ENCODE measurements at places on chromosomes 11 and 22.

GRCh38 chr11:79189601-79190000 lies 251.2 kb downstream of the TENM4 start:
- DNase-seq: no peak

GRCh38 chr11:114281388-114281956 lies 14.7 kb upstream of the NNMT start:
- no peak for DNase-seq

DNA sequence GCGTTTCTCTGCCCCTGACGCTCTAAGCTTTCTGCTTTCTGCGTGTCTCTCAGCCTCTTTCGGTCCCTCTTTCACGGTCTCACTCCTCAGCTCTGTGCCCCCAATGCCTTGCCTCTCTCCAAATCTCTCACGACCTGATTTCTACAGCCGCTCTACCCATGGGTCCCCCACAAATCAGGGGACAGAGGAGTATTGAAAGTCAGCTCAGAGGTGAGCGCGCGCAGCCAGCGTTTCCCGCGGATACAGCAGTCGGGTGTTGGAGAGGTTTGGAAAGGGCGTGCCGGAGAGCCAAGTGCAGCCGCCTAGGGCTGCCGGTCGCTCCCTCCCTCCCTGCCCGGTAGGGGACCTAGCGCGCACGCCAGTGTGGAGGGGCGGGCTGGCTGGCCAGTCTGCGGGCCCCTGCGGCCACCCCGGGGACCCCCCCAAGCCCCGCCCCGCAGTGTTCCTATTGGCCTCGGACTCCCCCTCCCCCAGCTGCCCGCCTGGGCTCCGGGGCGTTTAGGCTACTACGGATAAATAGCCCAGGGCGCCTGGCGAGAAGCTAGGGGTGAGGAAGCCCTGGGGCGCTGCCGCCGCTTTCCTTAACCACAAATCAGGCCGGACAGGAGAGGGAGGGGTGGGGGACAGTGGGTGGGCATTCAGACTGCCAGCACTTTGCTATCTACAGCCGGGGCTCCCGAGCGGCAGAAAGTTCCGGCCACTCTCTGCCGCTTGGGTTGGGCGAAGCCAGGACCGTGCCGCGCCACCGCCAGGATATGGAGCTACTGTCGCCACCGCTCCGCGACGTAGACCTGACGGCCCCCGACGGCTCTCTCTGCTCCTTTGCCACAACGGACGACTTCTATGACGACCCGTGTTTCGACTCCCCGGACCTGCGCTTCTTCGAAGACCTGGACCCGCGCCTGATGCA lies at the start of gene MYOD1:
MYOD1 (plus strand) TSS at position 544 of the 910 bp plus-strand sequence; CDS start at position 756, 212 bp downstream.
- peak; percentile 28 for DNase-seq

- no peak for DNase-seq
These were observed 1499.2 kb downstream of the LRRC4C start for GRCh38 chr11:39960206-39960605.

DNA sequence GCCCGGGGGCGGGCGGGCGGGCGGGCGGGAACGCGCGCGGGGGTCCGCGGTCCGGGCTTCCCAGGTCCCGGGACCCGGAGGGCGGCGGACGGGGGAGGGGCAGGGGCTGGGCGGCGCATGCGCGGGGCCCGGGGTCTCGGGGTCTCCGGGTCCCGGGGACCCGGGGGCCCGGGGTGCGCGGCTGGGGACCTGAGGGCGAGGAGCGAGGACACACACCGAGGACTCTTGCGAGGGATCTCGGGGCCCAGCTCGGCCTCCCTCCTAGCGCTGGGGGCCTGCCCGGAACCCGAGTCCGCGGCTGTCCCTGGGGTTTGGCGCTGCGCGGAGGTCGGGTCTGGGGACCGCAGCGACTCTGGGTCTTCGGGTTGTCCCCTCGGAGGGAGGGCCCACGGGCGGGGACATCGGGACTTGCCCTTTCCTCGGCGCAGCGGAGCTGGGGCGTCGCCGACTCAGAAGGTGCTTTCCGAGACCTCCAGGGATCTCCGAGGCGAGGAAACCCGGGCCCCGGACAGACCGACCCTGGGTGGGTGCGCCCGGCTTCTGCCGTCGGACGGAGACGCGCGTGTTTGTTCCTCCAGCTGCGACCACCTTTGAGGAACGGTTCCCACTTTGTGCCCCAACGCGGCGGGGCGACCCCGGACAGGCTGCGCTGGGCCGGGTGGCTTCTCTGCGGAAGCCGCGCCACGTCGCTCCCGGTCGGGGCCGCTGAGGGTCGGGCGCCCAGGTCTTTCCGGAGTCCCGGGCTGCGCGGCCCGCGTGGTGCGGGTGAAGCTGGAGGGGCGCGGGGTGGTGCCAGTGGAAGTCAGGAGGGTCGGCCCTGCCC lies 540 bp downstream of the PPARA start:
- DNase-seq: no peak

DNA sequence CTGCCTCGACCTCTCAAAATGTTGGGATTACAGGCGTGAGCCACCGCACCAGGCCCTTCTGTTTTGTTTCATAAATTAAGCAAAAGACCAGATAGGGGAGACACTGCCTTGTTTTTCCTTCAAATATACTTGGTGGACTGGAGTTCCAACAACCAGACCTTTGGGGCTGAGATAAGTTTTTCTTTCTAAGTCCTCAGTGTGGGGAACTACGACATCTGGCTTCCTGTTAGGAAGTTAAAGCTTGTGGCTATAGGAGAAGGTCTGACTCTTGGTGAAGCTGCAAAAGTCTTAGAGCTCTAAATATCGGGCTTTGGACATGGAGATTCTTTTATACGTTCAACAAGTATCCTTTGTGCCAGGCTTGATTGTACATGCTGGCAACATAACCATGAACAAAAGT lies 64.1 kb upstream of the EED start:
- DNase-seq: no peak

DNA sequence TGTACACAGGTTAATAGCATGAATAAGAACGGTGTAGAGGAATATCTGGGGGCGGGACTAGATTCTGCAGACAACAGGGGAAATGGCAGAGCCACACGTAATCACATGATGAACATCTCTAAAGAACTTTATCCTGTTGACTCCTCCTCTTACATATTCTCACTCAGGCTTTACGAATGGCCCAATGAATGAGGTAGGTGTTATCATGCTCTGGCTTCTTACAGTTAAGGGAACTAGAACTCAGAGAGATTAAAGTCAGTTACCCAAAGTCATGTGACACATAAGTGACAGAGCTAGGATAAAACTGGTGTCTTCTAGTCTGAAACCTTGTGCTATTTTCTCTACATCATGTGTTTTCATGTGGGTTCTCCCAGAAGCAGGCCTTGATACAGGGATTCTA lies 49.0 kb upstream of the BMAL1 start:
- no peak for DNase-seq

DNA sequence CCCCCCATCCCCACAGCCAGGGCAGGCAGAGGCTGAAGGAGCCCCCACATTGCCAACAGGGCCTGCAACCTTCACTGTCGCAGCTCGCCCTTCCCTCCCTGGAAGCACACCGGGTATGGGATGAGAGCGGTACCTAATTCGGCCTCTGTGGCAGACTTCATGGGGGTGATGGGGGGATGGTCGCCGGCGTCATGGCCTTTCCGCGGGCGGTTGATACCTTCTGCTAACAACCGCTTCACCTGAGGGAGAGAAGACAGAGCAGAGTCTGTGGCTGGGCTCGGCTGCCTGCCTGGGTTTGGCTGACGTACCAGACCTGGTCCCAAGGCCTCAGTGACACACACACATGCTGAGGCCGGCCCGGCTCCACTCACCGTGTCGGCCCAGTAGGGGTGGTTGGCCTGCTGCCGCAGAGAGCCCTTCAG lies 11.2 kb upstream of the PPM1F start:
- DNase-seq: no peak

DNA sequence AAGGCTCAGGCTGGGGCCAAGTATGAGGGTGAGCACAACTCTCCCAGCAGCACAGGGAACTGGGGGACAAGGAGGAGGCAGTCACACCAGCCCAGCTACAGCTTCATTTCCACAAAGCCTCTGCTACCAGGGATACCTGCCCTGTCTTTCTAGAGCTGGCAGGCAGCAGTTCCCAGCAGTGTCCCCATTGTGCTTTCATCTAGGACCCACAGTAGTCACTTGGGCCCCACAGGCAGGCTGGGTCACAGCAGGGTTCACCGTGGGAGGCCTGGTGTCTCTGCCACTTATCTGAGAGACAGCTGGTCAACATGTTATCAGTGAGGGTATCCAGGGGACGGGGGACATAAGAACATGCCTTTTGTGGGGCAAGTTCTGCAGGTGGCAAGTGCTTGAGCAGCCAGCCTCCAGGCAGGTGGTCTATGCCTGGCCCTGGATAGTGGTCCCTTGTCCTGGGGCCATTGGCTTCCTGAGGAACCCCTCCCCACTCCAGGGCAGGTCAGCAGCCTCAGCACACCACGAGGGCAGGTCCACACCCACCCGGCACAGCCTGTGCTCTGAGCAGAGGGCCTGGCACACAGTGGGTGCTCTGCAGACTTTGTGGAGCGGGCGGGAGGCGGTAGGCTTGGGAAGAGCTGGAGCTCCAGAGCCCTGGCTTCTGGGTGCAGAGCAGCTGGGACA lies 29.9 kb downstream of the GNAZ start:
- DNase-seq: no peak

DNA sequence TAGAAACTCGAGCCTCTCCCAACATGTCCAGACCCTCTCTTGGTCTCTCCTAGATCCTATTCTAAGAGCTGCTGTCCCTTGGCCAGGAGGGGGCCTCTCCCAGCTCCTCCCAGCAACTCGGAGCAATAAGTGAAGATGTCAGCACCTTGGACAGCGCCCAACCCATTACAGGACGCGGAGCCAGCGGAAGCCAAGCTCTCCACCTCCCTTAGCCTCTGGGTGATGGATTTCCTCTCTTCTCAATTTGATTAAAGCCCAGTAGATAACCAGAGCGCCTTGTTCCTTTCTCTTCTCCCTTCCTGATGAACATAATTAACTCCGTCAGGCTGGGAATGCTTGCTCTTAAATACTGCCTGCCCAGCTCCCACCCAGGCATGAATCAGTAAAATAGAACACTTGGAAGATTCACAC lies 26.2 kb upstream of the TPBGL start:
- DNase-seq: peak; percentile 78

- no peak for DNase-seq
These were observed 46.9 kb upstream of the OR4B1 start for GRCh38 chr11:48169717-48170116.

DNA sequence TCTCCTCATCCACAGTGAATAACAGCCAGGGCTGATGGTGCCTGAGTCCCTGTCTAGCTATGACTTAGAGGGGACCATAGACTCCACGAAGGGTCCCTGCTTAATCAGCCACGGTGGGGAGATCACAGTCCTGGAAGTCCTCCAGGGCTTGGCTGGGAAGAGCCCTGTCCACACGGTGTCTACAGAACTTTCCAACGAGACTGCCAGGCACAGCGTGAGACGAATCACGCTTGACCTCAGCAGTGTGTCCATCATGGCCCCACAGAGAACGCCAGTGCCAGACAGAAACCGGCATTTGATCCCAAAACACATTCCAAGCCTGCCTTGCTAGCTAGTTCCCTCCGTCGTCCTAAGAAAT lies 143.4 kb downstream of the CRYBB2 start:
- DNase-seq: no peak

DNA sequence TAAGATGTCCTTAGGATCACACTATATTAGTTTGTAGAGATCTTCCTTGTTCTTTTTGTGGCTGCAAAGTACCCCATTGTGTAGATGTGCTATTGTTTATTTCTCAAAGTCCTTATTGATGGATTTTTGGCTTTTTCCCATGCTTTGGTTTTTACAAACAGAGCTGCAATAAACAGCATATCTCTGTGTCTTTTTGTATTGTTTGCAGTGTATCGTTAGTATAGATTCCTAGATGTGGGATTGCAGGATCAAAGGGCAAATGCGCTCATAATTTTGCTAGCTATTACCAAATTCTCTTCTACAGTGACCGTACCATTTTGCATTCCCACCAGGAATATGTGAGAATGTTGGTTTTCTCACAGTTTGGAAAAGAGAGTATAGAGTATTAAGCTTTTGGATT lies 27.5 kb upstream of the FTH1 start:
- no peak for DNase-seq

GRCh38 chr11:79439886-79440570 lies 802 bp downstream of the TENM4 start:
- peak; percentile 35 for DNase-seq

DNA sequence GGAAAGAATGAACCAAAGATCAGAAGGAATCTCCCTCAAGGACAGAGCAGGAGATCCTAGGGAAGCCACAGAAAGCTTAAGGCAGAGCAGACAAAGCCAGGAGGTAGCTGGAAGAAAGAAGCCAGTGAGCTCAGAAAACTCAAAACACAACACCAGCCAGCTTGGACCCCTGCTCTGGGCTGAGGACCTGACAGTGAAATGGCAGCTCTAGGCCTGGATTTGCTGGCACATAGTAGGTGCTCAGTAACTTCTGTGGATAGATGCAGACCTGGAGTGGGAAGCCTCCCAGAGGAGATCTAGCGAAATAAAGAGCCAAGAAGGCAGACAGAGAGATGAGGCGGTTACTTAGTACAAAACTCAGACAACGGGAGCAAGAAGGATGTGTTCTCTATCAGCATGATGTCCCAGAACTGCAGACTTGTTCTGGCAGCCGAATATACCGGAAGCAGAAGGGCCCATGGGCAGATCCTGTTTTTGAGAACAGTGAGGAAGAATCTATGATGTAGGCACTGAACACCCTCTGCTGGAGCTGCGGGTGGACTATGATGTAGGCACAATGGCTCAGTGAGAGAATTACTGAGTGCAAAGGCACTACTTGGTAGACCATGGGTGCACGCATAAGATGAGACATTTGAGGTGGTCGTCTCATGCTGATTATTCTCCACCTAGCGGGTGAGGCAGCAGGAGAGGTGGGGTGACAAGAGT lies 4.8 kb downstream of the ROBO4 start:
- DNase-seq: no peak

GRCh38 chr11:34134765-34135164 lies 29.3 kb downstream of the NAT10 start:
- no peak for DNase-seq

GRCh38 chr22:33274214-33275072 lies 216.3 kb upstream of the SYN3 start:
- no peak for DNase-seq

- DNase-seq: no peak
These were observed 505.4 kb downstream of the BRD1 start for GRCh38 chr22:49322231-49322630.

DNA sequence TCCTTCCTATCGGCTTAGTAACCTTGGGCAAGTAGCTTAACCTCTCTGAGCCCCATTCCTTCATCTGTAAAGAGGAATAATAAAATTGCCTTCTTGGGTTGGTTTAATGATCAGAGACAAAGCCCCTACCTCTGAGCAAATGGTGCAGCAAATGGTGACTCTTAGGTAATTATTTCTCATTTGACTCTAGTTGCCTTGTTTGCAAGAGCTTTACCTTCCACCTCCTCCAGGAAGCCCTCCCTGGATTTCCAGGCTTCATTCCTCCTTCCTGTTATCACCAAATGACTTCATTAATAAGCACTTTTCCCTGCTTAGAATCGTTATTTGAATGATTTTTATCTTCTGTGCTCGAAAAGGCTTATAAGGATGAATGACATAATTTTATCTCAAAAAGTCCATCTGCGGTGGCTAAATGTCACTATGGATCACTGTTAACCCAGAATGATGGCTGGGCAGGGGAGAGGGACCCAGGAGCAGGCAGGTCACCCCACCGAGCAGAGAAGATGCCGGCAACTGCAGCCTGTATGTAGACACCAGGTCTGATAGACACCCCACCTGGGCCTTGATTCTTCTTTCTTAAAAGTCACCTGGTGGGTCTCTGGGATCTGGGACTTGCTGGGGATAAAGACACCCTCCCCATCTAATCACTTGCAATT lies 106.6 kb downstream of the TSPAN18 start:
- no peak for DNase-seq

- DNase-seq: peak; percentile 80
These were observed 35.0 kb upstream of the EHF start for GRCh38 chr11:34585735-34586487.

- peak; percentile 90 for DNase-seq
These were observed at the start of gene LTBP3 for GRCh38 chr11:65558002-65558929. LTBP3 (minus strand) TSS chr11:65558359; CDS start chr11:65557959, 400 bp downstream.

All from astrocyte of the spinal cord (primary cell).